Aorta (tissue), 5 donors: ENCODE measurements at places on chromosomes 6 and 20. TPM values are rescaled to one million over a fixed set of nuclear protein-coding genes. Genes with fewer than 3 reads are reported as not detected.
A peak's percentile ranks its signal among the peaks of the same experiment; 100 is the strongest.

DNA sequence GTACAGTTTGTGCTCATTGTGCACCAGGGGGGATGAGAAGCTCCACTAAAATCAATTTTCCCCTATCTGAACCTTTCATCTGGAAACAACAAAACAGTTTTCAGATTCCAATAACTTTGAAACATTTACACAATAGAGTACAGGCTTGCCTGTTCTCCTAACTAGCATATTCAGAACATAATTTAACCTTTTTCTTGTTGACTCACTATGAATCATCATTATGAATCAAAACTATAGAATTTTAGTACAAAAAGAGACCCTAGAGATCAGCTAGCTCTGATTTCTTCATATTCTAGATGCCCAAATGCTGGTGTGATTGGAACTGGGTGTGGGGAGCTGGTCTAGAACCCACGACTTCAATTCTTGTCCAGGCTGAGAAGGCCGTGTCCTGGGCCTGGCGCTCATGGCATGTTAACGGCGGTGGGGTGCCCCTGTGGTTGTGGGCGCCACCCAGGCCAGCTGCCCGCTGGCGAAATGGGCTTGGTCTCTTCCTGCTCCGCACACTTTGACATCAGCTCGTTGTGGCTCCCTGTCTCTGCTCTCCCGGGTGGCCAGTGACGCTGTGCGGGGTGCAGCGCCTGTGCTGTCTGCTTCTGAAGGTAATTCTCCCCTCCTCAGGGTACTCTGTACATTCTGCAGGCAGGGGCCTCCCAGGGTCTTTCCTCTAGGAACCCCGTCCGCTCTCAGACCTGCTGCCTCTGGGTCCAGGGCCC lies 29.9 kb upstream of the AGPAT4 start:
- no peak for DNase-seq

GRCh38 chr6:14747881-14748520 lies 497.9 kb upstream of the JARID2 start:
- no peak for DNase-seq

GRCh38 chr20:34179637-34180360 lies 61.4 kb upstream of the ASIP start:
- no peak for DNase-seq

- no peak for DNase-seq
These were observed 318.9 kb downstream of the CLIC5 start for GRCh38 chr6:45696738-45697137.

GRCh38 chr20:63150911-63151531 lies 64.9 kb downstream of the YTHDF1 start:
- DNase-seq = peak; percentile 38

- no peak for DNase-seq
These were observed 688.2 kb downstream of the TBC1D32 start for GRCh38 chr6:120646101-120646500.

- no peak for DNase-seq
These were observed 57.2 kb upstream of the MAFB start for GRCh38 chr20:40746251-40746650.

The EDN3 gene
- not detected for total RNA-seq
